ENCODE measurements at places on chromosomes 1 and 21.

- DNase-seq = no peak
Measured at GRCh38 chr1:205444931-205445645, 10.8 kb downstream of the BLACAT1 start.

GRCh38 chr1:36297062-36297461 lies 9.1 kb upstream of the SH3D21 start:
- no peak for DNase-seq

GRCh38 chr1:116568662-116569380 lies 2.0 kb downstream of the CD58 start:
- no peak for DNase-seq

GRCh38 chr1:168469690-168470089 lies 74.1 kb downstream of the XCL2 start:
- DNase-seq = peak; percentile 11

GRCh38 chr1:241985787-241986186 lies 13.1 kb downstream of the MAP1LC3C start:
- DNase-seq = no peak

- DNase-seq = no peak
Measured at GRCh38 chr1:178434360-178434759, 62.4 kb downstream of the CLEC20A start.

DNA sequence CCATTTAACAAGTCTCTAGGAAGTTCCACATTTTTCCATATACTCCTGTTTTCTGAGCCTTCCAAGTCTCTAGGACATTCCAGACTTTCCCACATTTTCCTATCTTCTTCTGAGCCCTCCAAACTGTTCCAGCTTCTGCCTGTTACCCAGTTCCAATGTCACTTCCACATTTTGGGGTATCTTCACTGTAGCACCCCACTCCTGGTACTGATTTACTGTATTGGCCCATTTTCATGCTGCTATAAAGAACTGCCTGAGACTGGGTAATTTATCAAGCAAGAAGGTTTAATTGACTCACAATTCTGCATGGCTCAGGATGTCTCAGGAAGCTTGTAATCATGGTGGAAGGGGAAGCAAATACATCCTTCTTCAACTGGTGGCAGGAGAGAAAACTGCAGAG lies 285.0 kb downstream of the LRRIQ3 start:
- no peak for DNase-seq

GRCh38 chr1:155006601-155007101 lies 4.0 kb downstream of the ZBTB7B start:
- DNase-seq = peak; percentile 57

DNA sequence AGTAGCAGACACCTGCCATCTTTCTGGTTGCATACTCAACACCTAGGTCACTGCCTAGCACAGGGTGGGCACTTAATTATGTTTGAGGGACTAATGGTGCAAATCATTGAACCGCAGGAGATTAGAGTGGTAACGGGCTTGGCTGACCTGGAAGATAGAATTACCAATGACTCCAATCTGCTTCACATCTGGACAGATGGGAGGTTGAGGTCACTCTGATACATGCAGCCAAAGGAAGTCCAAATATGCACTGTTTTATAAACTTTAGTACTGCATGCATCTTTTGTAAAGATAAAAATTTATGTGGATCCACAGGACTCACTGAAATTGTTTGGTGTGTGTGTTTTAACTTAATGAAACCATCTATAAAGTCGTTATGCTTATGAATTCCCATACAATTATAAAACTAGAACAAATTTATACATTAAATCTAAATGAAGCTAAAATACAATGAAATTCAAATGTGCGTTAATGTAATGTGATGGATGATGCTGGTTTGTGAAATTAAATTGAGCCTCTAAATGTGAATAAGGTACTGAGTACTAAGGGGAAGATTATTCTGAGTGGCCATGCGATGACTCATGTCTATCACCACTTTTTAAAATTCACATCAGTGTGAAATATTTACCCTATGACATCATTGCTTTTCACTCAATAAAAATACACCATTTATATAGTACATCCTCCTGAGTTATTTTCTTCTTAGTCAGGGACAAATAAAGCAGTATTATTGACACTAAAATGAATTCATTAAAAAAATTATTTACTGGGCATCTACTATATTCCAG lies 224.7 kb upstream of the FAM78B start:
- no peak for DNase-seq

GRCh38 chr1:237448042-237448441 lies 406.1 kb downstream of the RYR2 start:
- no peak for DNase-seq

- DNase-seq = peak; percentile 72
Measured at GRCh38 chr1:119968068-119968492, 71.8 kb upstream of the ADAM30 start.
